ENCODE measurements at places on chromosomes 4 and X.
A peak's percentile ranks its signal among the peaks of the same experiment; 100 is the strongest.

DNA sequence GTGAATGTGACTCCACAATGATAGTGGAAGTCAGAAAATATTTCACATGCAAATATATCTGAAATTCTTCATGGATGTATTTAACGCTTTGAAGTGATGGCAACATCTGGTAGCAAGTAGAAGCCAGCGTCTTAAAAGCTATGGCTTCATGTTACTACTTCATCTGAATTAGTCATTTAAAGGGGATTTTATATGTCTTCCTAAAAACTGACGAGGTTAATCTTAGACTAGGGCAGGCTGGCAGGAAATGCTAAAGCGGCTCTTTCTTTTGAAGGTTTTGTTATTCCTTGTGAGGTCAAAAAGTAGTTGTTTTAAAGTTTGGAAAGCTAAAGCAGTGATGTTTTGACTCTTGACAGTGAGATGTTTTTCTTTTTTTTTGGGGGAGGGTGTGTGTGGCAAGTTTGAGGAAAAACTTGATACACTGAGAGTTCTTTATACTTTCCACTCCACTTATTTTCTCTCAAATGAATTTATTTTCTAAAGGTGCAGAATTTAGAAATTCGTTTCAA, 22.6 kb downstream of the PLS3 start:
- no peak for DNase-seq

DNA sequence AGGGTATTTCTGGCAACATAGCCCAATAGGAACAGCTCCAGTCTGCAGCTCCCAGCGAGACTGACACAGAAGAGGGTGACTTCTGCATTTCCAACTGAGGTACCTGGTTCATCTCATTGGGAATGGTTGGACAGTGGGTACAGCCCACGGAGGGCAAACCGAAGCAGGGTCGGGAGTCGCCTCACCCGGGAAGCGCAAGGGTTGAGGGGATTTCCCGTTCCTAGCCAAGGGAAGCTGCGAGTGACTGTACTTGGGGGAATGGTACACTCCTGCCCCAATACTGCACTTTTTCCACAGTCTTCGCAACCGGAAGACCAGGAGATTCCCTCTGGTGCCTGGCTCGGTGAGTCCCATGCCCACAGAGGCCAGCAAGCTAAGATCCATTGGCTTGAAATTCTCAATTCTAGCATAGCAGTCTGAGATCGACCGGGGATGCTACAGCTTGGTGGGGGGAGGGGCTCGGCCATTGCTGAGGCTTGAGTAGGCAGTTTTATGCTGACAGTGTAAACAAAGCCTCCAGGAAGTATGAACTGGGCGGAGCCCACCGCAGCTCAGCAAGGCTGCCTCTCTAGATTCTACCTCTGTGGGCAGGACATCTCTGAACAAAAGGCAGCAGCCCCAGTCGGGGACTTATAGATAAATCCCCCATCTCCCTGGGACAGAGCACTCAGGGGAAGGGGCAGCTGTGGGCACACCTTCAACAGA, 14.0 kb upstream of the ADAD1 start:
- DNase-seq, result no peak

- no peak for DNase-seq
Measured at GRCh38 chrX:119690921-119691716, 1.8 kb downstream of the SEPTIN6 start.

- DNase-seq, result no peak
Measured at GRCh38 chrX:20265726-20266681, 705 bp downstream of the RPS6KA3 start.

- DNase-seq, result peak; percentile 72
Measured at GRCh38 chr4:14877246-14878225, 124.7 kb upstream of the CPEB2 start.

GRCh38 chrX:67648361-67648760, 104.5 kb downstream of the AR start:
- no peak for DNase-seq

- DNase-seq, result no peak
Measured at GRCh38 chrX:18271725-18272124, 51.0 kb upstream of the BEND2 start.

- DNase-seq, result no peak
Measured at GRCh38 chr4:4763822-4764557, 95.5 kb upstream of the MSX1 start.

DNA sequence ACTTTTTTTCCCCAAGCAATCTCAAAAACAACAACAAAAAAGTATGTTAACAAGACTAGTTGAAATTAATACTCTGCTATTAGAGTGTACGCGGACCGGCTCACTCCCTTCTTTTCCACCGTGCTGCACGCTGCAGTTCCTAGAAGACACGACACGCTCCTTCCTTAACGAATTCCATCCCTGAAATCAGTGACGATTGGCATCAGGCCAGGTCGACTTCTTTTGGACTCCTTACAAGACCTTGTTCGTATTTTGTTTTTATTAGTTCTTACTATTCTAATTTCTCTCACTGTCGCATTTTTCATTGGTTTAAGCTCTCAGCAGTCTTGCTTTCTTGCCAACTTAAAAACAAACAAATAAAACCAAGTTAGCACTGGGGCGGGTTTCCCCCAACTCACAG, 175.8 kb upstream of the PITX2 start:
- no peak for DNase-seq

- peak; percentile 16 for DNase-seq
Measured at GRCh38 chr4:135515295-135515694, 1313.7 kb upstream of the PABPC4L start.

DNA sequence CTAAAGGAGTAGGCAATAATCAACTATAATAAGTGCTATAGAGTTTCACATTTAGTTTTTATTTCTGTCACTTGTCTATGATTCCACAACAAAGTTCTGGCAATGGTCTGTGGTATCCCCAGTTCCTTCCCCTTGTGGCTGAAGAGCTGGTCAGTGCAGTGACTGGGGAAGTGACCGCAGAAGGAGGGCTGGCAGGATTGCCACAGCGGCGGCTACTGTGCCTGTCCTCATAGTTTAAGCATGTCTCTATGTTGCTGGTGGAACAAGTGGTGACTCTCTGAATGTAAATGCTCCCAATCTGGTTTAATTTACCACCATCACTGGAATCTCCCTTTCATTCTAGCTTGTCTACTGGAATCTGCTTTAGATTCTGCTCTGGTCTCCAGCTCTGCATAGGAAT, 170.6 kb upstream of the GK2 start:
- DNase-seq, result no peak

- no peak for DNase-seq
Measured at GRCh38 chr4:104909376-104909775, 237.3 kb upstream of the TET2 start.

DNA sequence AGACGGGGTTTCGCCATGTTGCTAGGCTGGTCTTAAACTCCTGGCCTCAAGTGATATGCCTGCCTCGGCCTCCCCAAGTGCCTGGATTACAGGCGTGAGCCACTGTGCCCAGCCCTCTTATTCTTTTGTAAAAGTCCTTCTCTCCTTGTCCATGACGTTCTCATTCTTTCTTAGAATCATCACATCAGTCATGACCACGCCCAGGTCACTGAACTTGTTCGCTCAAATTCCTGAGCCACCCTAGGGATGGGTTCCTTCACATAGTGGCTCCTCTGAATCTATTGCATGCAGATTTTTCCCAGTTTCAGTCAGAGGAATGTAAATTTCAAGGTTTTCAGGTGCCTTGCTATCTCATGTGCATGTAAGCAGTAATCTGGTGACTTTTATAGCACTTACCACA, 15.7 kb downstream of the JADE1 start:
- DNase-seq, result no peak

DNA sequence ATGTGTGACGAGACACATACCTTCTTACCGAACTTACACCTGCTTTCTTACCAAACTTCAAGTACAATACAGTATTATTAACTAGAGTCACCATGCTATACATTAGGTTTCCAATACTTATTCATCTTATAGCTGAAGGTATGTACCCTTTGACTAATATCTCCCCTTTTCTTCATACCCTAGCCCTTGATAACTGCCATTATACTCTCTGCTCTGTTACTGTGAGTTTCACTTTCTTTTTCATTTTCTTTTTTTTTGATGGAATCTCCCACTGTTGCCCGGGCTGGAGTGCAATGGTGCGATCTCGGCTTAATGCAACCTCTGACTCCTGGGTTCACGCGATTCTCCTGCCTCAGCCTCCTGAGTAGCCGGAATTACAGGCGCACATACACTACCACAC, 3.4 kb upstream of the PNMA5 start:
- DNase-seq, result no peak

- DNase-seq, result no peak
Measured at GRCh38 chr4:140344101-140344500, 29.3 kb upstream of the SCOC start.

DNA sequence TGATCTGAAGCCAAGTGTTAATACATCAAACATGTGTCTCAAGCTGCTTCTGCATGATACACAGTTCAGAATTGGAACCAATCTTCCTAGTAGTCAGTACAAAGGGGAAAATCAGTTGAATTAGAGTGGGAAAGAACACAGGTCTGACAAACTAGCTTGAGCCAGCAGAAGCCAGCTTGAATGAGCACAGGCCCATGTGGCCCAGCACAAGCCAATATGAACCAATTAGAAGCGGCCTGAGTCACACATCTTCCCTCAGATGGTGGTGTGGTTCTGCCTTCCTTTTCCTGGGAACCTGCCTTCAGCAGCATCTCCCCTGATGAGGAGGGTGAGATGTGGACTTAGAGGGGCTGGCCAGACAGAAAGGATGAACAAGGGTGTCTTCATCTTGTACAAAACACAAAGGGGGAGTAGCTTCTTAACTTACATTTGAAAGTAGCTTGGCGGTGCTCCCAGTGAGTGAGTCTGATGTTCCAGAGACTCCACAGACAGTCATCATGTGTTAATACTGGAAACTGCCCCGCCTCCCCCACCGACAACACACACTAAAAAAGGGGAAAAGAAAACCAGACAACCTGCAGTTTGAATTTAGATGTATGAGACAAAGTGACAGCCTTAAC, 72.0 kb downstream of the FRMPD4 start:
- DNase-seq, result peak; percentile 6

DNA sequence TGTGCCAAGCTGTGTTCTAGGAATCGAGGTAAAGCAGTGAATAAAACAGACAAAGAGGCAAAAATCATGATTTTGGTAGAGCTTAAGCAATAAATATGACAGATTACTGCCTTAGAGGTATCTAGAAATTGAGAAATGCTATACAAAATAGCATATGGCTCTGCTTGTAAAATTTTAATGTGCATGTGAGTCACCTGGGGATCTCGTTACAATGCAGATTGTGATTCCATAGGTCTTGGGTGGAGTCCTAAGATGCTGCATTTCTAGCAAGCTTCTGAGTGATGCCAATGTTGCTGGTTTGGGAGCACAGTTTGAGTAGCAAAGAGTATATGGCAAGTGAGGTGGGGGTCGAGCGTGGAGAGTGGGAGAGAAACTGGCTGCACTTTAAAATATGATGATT, 697.3 kb upstream of the MAGEB2 start:
- no peak for DNase-seq

DNA sequence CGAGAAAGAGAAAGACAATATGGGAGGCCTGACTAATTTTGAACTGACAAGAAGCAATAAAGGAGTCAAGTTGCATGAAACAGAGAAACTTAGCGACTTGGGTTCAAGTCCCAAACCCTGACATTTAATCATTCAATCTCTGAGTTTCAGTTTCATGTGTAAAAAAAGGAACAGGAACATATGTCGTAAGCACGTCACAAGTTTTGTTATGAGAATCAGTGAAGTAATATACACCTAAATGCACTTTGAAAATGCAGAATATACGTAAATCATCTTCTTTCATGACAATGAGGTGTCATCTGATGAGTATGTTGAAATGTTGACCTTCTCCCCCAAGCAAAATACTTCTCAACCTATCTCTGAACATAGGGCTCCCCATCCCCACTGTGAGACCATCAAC, 10.4 kb downstream of the ACOT9 start:
- no peak for DNase-seq

DNA sequence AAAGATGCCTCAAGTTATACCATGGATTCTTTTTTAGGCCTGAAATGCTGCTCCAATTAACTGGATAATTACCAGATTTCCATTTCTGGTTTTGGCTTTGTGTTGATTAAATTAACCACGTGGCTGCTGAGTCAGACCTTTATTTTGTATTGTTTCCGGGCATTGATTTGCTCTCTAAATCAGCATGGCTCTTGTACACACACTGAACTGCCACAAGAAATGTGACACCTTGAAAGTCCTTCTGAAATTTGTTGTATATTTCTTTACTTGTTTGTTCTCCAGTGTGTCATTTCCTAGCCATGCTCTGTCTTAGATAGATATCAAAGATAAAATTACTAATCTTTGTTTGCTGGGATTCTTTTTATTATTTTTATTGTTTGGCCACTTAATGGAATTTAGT, 11.7 kb downstream of the MTTP start:
- DNase-seq, result no peak

GRCh38 chr4:5373327-5373726, 322.0 kb downstream of the STK32B start:
- no peak for DNase-seq

GRCh38 chr4:80875642-80876041, 154.9 kb upstream of the BMP3 start:
- DNase-seq, result no peak

DNA sequence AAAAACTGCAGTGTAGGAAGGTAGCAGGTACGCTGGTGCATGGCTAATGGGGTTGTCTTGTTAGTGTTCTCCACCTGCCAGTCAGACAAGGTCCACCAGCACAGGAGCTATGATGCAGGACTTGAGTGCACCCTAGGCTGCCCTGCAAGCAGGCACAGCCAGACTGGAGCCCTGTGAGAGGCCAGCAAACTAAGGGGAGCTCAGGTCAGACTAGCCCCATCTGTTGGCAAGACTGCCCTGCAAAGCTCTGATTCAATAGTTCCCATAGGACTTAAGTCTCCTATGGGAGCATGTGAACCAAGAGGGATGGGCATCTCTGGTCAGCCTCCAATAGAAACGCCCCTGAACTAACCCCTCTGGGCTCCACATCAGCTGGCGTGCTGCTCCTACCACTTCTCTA, 1307.3 kb downstream of the C4orf33 start:
- no peak for DNase-seq

GRCh38 chr4:16622826-16623225, 275.6 kb downstream of the LDB2 start:
- no peak for DNase-seq

DNA sequence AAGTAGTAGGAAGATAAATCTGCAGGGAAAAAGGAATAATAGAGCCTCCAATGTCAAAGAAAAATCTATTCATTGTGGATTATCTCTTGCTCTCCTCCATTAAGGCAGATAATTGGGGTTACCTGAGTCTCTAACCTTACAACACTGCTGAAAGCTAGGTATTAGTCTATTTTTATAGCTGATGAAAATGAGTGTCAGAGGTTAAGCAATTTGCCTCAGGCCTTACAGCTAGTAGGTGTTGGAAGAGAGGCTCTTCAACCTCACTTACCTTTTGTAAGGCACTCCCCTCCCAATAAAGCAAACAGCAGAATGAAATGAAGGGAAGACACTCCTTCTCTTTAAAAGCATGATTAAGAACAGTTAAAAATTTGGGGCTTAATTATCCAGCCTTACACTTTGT, 45.4 kb upstream of the GAB1 start:
- DNase-seq, result no peak

- DNase-seq, result no peak
Measured at GRCh38 chrX:73668779-73669178, 105.8 kb downstream of the CHIC1 start.

- DNase-seq, result no peak
Measured at GRCh38 chrX:130024127-130024526, 41.7 kb downstream of the BCORL1 start.
